ENCODE measurements at places on chromosomes 13 and 19.

GRCh38 chr13:93227280-93227877 lies 772 bp downstream of the GPC6 start:
- ATAC-seq: no peak

GRCh38 chr19:13839130-13839937 lies 37.6 kb upstream of the NANOS3 start:
- ATAC-seq: peak; percentile 71

DNA sequence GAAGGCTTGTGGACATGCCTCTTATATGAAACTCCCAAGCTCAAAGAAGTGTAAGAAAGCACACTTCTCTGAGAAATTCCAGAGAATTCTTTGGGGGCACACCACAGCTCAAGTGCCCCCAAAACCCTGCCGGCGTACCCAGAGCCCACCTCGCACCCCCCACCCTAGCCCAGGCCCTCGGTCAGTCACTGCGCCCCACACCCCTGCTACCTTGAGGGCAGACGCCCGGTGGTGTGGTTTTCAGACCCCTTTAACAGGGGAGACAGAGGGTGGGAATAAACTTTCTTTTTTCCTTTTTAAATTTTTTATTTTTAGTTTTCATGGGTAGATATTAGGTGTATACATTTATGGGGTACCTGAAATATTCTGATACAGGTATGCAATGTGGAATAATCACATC lies 29.5 kb downstream of the PEPD start:
- no peak for ATAC-seq

GRCh38 chr13:52852444-52852843 lies 4.0 kb upstream of the PCDH8 start:
- ATAC-seq: no peak

DNA sequence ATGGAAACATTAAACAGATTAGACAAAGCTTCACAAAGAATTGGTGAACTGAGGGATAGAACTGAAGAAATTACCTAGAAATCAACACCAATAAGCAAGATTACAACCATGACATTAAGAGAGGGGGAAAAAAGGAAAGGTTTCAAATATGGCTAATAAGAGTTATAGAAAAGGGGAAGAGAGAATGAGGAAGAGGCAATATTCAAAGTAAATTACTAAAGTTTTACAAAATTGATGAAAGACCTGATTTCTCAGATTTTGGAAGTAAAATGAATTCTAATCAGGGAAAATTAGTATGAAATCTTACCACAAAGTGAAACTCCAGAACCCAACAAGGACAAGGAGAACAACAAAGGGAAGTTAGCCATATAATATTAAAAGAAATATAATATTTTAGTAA lies 187.4 kb downstream of the NBEA start:
- ATAC-seq: no peak
